A549 treated with DMSO at 1 μM for 4 hours (cell line): ENCODE measurements at places on chromosomes 13 and 19. TPM values are rescaled to one million over a fixed set of nuclear protein-coding genes. Genes with fewer than 3 reads are reported as not detected.

Gene ERICH4
- total RNA-seq = not detected in 5 replicates

Gene PLEKHF1
- 9.0 to 10.6 TPM (median 9.4 TPM) in 5 replicates for total RNA-seq

Gene SRRM5
- 0.61 to 1.4 TPM (median 0.85 TPM) in 5 replicates for total RNA-seq

Gene ZBTB32
- 0.05 TPM in 1 of 5 replicates, not detected in the others for total RNA-seq

Gene SGCG
- not detected in 5 replicates for total RNA-seq
